ENCODE measurements at places on chromosomes 7 and 10. TPM values are rescaled to one million over a fixed set of nuclear protein-coding genes. Genes with fewer than 3 reads are reported as not detected.

The STEAP1B gene
- 2.4 TPM for total RNA-seq

The CYP26C1 gene
- under 0.01 TPM for total RNA-seq

The PCLO gene
- 41.2 TPM for total RNA-seq

The A1CF gene
- not detected for total RNA-seq

The FGFBP3 gene
- 18.3 TPM for total RNA-seq

All from frontal cortex (tissue), 4 donors.